COLO829 (cell line): ENCODE measurements at places on chromosomes 7 and 10.

DNA sequence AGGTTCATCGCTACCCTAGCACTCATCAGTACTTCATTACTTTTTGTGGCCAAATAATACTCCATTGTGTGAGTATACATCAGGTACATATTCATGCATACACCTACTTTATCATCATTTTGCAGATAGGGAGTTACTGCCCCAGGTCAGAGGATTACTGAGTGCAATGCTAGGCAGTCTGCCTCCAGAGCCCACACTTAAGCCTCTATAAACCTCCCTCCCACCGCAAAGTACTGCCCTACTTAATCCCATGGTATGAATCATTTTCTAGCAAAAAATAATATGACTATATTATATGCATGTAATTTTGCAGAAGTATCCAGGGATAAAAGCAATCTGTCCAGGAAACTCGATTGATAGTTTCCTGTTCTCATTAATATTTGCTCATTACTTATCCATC, 194.3 kb downstream of the GRID1 start:
- DNase-seq, result no peak

- no peak for DNase-seq
Observed at GRCh38 chr10:46520381-46520780, 36.1 kb downstream of the GPRIN2 start.

- DNase-seq, result no peak
Observed at GRCh38 chr10:42640610-42641229, 2.4 kb upstream of the ZNF33B start.

- no peak for DNase-seq
Observed at GRCh38 chr10:48412081-48412480, 105.6 kb downstream of the MAPK8 start.

DNA sequence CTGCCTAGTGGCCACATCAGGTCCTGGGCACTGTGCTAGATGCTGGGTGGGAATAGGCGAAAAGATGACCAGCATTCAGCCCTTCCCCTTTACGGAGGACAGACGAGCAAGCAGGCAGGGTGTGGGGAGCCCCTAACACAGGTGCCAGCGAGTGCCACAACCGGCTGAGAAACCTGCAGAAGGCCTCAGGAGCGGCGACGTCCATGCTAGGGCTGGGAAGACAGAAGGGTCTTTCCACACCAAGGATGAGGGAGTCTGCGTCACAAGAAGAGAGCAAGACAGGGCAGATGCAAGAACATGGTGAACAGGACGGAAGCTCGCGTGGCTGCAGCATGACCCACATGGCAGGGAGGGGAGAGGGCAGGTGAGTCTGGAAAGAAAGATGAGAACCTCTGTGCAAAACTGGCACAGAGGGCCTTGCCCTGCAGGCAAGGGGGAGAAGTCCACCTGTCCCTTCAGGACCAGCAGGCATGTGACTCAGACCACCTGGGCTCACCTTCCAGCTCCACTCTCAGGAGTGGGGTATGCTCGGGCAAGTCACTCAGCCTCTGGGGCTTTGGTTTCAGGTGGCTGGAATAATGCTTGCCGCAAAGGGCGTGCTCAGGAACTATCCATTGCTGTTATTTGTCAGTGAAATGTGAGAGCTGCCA, 36.6 kb downstream of the KCNH2 start:
- DNase-seq, result no peak

GRCh38 chr10:68595513-68595912, 35.4 kb downstream of the TET1 start:
- no peak for DNase-seq

DNA sequence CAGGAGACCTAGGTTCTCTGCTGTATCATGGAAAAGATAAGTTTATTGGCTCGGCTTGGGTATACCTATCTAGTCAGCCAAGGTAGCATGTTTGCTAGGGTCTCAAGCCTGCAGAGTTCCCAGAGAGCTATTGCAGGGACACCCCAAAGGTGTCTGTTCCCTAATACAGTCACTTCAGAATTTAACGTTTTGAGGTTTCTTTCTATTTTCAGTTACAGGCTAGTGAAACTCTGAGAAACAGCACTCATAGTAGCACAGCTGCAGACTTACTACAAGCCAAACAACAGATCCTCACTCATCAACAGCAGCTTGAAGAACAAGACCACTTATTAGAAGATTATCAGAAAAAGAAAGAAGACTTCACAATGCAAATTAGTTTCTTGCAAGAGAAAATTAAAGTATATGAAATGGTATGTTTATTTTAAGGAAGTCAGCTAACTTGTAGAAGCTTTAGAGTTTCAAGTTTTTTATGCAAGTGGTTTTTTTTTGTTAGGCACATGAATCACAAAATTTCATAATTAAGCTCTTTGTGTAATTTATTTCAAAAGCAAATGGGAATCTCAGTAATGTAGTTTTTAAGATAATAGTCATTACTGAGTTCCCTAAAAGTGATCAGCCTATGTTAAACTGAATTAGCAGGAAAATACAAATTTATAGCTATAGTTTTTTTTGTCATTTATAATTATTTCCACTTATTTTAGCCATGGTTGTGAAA, 54.9 kb downstream of the AKAP9 start:
- no peak for DNase-seq

DNA sequence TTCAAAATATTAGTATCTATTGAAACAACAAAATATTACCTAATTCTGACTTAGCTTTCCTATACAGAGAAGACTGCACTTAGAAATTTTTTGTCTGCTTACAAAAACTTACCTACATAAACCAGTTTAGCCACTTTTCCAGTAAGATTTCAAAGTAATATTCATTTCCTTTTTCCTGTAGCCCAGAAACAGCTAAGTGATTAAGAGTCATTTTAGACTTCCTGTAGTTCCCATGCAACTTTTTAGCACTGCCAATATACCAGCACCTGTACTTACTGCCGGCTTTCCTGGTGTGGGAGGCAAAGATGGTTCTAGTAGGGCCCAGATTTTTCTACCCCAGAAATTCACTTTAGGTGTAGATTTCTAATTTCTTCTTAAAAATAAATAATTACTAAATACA, 21.8 kb downstream of the NT5C2 start:
- DNase-seq, result no peak

DNA sequence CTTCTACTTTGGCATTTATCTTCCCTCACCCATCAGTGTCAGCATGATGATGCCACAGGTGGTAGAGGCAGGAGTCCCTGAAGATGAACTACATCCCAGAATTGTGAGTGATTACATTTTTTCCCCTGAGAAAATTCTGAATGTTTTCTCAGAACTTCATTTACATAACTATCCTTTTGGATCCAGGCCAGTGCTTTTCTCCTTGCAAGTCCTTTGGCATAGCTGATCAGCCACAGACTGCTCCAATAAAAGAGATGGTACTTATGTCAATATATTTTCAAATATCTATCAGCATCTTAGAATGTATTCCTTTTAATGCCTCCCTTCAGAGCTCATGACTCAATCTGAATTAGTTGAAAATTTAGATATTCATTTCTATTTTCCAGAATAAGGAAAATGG, 135.5 kb downstream of the IQUB start:
- no peak for DNase-seq

- DNase-seq, result no peak
Observed at GRCh38 chr10:15370856-15371701, at the start of gene FAM171A1. Gene FAM171A1, minus strand, starts transcription at chr10:15371289. Its CDS starts 237 bp downstream, at chr10:15371052.

DNA sequence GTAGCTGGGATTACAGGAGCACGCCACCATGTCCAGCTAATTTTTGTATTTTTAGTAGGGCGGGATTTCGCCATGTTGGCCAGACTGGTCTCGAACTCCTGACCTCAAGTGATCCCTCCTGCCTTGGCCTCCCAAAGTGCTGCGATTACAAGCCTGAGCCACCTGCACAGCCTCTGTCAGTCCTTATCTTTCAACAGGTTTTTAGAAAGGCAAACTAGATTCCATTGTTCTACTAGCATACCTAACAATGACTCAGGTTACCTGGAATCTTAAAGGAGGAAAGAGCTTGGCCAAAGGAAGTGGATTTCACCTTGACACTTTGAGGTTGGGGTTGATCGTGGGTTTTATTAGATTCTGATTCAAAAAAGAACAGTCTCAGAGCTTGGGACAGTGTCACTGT, 3.2 kb downstream of the ABCC2 start:
- DNase-seq, result no peak

DNA sequence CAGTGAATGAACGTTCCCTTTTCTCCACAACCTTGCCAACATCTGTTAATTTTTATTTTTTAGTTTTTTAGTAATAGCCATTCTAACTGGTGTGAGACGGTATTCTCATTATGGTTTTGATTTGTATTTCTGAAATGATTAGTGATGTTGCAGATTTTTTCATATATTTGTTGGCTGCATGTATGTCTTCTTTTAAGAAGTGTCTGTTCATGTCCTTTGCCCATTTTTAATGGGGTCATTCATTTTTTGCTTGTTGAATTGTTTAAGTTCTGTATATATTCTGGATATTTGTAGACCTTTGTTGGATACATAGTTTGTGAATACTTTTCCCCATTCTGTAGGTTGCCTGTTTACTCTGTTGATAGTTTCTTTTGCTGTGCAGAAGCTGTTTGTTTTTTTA, 73.9 kb upstream of the MSRB2 start:
- DNase-seq, result no peak

DNA sequence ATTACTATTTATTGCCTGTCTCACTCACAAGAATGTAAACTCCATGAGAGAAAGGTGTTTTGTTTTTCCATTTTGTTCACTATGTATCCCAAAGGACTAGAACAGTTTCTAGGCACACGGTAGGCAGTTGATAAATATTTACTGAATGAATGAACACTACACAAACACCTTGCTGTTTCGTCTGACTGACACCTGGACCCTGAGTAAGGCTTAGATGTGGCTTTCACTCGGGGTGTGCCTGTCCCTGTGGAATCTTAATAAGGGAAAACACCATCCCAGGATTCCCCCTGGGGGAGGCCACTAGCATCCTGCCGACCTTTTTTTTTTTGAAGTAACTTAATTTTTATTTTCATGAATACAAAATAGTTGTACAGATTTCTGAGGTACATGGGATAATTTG, 66.6 kb upstream of the STEAP1B start:
- no peak for DNase-seq

DNA sequence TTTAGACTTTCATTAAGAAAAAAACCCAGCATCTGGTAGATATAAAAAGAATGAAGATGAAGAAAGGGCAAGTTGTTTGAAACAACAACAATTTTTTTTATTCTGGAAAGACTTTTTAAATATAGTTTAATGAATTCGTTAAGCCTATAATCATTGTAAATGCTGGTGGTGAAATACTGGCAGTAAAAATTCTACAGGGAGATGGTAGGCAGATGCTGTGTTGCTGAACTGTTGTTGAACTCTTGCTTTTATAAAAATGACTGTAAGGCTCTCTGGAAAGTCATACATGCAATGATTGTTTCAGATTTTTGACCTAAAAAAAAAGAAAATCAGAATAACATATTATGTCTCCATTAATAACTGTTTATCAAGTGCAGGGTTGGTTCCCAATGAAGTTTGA, 39.0 kb downstream of the SCIN start:
- DNase-seq, result no peak

- DNase-seq, result no peak
Observed at GRCh38 chr10:104881740-104882139, 240.7 kb downstream of the SORCS3 start.

DNA sequence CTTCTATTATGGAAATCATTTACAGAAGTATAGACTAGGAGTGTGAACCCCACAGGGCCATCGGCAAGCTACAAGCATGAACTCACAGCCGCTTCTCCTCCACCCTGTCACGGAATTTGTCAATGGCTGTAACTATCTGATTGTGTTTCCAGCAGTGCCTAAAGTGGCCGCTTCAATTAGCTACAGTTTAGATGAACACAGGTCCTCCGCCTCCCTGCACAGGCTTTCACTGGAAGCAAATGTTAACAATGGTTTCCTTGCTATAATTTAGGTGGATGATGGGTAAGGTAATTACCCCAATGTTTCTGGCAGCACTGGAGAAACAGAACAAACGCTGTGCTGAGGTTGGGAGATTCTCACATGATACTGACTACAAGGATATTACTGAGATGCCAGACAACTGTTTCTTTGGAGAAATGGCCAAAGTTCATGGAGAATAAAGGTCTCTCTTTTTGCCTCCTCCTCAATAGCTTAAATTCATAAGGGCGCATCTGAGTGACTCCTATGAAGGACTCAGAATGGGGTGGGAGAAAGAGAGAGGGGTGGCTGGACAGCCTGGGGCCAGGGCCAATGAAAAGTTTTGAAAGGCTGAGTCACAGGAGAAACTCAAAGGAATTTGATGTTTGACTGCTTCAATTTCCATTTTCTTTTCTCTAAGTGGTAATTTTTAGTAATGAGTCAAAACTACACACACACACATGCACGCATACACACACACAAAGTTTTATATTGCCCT, 78.9 kb downstream of the SVIL start:
- peak; percentile 72 for DNase-seq

- no peak for DNase-seq
Observed at GRCh38 chr7:42359946-42360345, 122.9 kb upstream of the GLI3 start.
